ENCODE measurements at places on chromosomes 11 and 22. TPM values are rescaled to one million over a fixed set of nuclear protein-coding genes. Genes with fewer than 3 reads are reported as not detected.

ZNF70 gene
- total RNA-seq: 4.6 TPM

LTBP3 gene
- 24.0 TPM for total RNA-seq

RTN4RL2 gene
- total RNA-seq: 0.46 TPM

OR5A1 gene
- total RNA-seq: not detected

CABP4 gene
- total RNA-seq: 0.23 TPM

HPX gene
- total RNA-seq: 2.1 TPM

KCNQ1OT1 gene
- total RNA-seq: 4.8 TPM

EFCAB6 gene
- 12.0 TPM for total RNA-seq

LRP4 gene
- 8.8 TPM for total RNA-seq

STK33 gene
- 22.6 TPM for total RNA-seq

OR56A4 gene
- not detected for total RNA-seq

ARFIP2 gene
- 37.6 TPM for total RNA-seq

POU2AF1 gene
- total RNA-seq: 0.46 TPM

SMTNL1 gene
- total RNA-seq: not detected

ATP6V1E1 gene
- 124 TPM for total RNA-seq

PYGM gene
- 2.3 TPM for total RNA-seq

CRYBA4 gene
- total RNA-seq: not detected

IL10RA gene
- 3.7 TPM for total RNA-seq

OR10G7 gene
- not detected for total RNA-seq
